Effector memory CD8-positive, alpha-beta T cell (primary cell): ENCODE measurements at places on chromosomes 7 and 10.

GRCh38 chr7:8357536-8357935, 75.9 kb upstream of the NXPH1 start:
- H3K36me3 ChIP-seq: no peaks in the 10 kb centered on the region
- no peaks in the 10 kb centered on the region for H3K4me1 ChIP-seq
- no peak overlapping the region for H3K27ac ChIP-seq
- no peak for DNase-seq

GRCh38 chr7:30852308-30852684, 59.4 kb upstream of the AQP1 start:
- H3K27ac ChIP-seq: no peak overlapping the region
- H3K4me1 ChIP-seq: no peaks in the 10 kb centered on the region
- H3K36me3 ChIP-seq: no peaks in the 10 kb centered on the region
- H3K4me3 ChIP-seq: no peak overlapping the region
- no peaks in the 10 kb centered on the region for H3K27me3 ChIP-seq

DNA sequence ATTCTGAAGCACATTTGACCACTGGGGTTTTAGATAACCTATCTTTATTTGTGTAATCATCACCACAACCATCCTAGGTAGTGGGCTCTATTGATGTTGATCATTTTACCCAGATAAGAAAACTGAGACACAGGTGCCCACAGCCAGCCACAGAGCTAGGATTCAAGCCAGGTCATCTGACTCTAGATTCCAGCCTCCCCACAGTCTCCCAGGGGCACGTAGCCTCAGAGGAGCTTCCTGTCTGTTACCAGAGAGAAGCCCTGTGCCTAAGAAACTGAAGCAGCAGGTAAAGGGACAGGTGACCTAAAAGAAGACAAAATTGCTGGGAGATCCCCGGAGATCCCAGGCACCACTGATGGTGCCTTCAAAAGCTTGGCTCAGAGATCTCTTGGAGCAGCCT, 55.8 kb downstream of the ALOX5 start:
- no peak overlapping the region for H3K4me3 ChIP-seq
- H3K36me3 ChIP-seq: no peaks in the 10 kb centered on the region
- peaks cover 17% of the 10 kb centered on the region for H3K27me3 ChIP-seq
- DNase-seq: no peak
- peaks cover 33% of the 10 kb centered on the region for H3K4me1 ChIP-seq

DNA sequence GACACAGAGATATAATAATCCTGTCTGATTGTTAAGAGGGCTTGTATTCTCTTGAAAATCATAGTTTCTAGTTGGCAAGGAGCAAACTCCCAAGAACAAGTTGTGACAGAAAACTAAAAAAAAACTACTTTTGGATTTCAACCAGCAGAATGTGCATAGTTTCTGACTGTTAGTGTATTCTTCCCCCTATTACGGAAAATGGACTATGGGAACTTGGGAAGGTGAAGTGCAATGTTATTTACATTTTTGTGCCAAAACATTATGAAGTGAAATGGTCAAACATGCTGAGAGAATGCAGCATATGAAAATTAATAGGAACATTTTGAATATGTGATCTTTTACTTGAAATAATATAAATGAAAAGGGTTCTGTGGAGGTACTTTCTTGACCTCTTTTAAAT, 660.8 kb downstream of the SUGCT start:
- no peaks in the 10 kb centered on the region for H3K36me3 ChIP-seq
- DNase-seq: no peak
- no peak overlapping the region for H3K27ac ChIP-seq
- no peaks in the 10 kb centered on the region for H3K4me1 ChIP-seq

DNA sequence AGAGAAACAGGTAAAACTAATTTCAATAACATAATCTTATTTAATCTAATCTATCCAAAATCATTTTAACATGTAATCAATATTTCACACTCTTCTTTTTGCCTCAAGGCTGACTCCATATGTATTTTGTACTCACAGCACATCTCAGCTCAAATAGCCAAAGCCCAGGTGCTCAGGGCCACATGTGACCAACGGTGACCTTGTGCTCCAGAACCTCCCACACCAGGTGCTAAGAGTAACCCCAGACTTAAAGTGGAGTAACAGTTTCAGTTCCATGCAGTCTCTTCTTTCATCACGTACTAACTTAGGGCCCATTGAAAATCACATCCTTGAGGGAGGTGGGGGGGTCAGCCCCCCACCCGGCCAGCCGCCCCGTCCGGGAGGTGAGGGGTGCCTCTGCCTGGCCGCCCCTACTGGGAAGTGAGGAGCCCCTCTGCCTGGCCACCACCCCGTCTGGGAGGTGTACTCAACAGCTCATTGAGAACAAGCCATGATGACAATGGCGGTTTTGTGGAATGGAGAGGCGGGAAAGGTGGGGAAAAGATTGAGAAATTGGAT, 47.3 kb downstream of the NCAPG2 start:
- no peak overlapping the region for H3K4me3 ChIP-seq
- H3K4me1 ChIP-seq: peaks cover 11% of the 10 kb centered on the region
- H3K36me3 ChIP-seq: peaks cover 24% of the 10 kb centered on the region
- DNase-seq: no peak
- H3K27ac ChIP-seq: no peak overlapping the region

DNA sequence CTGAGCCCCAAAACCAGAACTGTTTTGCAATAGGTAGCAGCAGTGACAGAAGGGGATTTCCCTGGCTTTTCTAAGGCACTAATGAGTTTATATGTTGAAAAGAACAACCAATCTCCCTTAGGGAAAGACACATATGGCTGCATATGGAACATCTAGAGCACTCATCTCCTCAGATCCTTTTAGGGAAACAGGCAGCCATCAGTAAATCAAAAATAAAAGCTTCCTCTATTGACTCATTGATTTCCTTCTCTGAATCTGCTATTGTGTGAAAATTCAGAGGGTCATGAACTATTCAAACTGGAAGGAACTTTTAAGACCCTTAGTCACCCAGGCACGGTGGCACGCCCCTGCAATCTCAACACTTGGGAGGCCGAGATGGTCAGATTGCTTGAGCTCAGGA, 110.9 kb upstream of the NANOS1 start:
- H3K27ac ChIP-seq: no peak overlapping the region
- DNase-seq: no peak
- peaks cover 3% of the 10 kb centered on the region for H3K36me3 ChIP-seq
- H3K27me3 ChIP-seq: peaks cover 32% of the 10 kb centered on the region
- no peak overlapping the region for H3K4me3 ChIP-seq
- H3K4me1 ChIP-seq: no peaks in the 10 kb centered on the region

DNA sequence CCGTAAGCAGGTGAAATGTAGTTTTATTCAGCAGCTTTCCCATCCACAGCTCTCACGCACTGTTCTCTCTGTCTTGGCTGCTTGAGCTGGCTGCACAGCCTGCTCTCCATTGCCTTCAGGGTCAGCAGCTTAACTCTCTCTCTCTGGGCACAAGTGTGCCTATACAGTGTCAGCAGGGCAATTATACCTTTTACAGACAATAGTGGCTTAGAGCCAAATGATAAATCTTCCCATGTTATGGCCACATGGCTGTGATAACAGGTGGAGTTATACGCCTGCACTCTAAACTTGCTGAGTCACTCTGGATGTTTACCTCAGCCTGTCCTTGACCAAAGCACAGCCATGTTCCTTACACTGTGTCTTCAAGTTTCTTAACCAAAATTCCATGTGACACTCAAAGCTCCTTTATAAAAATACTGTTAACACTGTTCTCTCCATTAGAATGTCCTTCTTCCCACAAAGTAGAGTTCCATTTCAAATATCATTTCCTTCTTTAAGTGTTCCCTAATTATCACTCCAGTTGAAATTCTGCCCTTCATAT, 6.1 kb downstream of the RNF133 start:
- no peak for DNase-seq
- no peak overlapping the region for H3K27ac ChIP-seq
- H3K4me1 ChIP-seq: no peaks in the 10 kb centered on the region
- no peak overlapping the region for H3K4me3 ChIP-seq
- H3K27me3 ChIP-seq: no peaks in the 10 kb centered on the region
- H3K36me3 ChIP-seq: no peaks in the 10 kb centered on the region

GRCh38 chr10:77874872-77875271, 51.7 kb downstream of the DLG5 start:
- H3K4me1 ChIP-seq: peaks cover 61% of the 10 kb centered on the region
- peak overlapping the region; percentile 94 for H3K27ac ChIP-seq
- no peak overlapping the region for H3K4me3 ChIP-seq

DNA sequence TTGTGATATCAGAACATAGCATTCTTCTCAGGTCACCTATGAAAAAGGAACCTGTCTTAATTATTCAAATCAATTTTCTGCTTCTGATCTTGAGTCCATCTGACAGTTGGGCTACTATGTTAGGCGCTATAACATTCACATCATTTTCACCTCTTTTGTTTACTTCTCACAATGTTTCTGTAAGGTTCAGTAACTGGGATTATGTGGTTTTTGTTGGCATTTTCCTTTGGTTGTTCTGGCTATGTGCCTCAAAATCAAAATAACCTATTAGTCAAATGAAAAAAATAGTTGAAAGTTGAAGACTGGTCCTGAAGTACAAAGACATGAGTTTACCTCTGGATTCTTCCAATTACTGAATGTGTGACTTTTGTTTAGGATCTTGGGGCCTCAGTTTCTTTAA, 221.3 kb upstream of the SMIM30 start:
- H3K4me3 ChIP-seq: no peak overlapping the region
- DNase-seq: no peak
- no peak overlapping the region for H3K27ac ChIP-seq
- H3K27me3 ChIP-seq: no peaks in the 10 kb centered on the region
- H3K36me3 ChIP-seq: no peaks in the 10 kb centered on the region

GRCh38 chr7:44922351-44922694, 37.0 kb upstream of the PURB start:
- DNase-seq: no peak
- no peaks in the 10 kb centered on the region for H3K36me3 ChIP-seq
- peaks cover 10% of the 10 kb centered on the region for H3K4me1 ChIP-seq
- no peak overlapping the region for H3K27ac ChIP-seq
- no peaks in the 10 kb centered on the region for H3K27me3 ChIP-seq

DNA sequence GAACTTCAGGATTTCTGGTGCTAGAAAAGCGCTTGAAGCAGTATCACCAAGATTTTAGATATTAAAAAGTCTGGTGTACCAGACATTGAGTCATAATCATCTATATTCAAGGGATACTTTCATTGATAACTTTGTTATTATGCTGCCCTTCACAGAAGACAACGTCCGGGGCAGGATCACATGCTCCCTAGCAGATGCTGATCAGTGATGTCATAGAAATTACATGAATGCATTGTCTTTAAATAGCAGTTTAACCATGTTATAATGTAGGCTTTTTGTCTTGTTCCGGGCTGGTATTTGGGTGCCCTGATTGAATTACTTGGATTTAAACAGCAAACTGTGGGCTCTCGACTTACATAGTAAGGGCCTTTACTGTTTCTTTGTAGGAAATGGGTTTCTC, 54.0 kb downstream of the VWA2 start:
- DNase-seq: no peak
- no peak overlapping the region for H3K4me3 ChIP-seq
- H3K27me3 ChIP-seq: peaks cover 4% of the 10 kb centered on the region
- no peak overlapping the region for H3K27ac ChIP-seq
